ENCODE measurements at places on chromosomes 1 and 21.

DNA sequence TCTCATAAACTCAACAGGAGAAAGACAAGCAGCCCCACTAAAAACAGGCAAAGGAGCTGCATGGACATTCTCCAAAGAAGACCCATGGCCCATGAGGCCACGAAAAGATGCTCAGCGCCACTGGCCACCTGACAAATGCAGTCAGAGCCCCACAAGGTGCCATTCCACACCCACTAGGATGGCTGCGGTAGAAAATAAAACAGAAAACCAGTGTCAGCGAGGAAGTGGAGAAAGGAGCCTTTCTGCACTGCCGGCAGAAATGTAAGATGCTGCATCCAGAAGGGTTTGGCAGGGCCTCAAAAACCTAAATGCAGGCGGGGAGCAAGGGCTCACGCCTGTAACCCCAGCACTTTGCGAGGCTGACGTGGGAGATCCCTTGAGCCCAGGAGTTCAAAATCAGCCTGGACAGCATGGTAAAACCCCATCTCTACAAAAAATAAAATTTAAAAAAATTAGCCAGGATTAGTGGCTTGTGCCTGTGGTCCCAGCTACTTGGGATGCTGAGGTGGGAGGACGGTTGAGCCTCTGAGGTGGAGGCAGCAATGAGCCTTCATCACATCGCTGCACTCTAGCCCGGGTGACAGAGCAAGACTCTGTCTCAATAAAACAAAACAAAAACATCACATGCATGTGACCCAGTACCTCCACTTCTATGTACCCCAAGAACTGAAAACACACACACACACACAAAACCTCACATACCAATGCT, 4.2 kb downstream of the WNT9A start:
- no peak for DNase-seq

DNA sequence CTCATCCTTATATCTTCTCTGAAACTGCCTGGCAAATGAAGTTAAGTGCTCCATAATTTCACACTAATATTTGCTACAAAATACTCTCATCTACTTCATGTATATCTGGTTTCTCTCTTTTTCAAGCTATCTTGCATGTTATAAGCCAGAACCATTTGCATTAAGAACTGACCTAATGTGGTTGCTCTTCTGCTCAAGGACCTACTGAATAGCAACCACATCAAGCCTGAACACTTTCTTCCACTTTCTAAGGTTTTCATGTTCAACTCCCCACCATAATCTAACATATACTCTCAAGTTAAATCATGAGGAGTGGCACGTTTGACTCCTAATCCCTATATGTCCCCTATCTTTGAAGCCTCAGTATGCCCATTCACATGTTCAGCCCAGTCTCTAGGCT, 27.2 kb downstream of the RGS1 start:
- no peak for DNase-seq

DNA sequence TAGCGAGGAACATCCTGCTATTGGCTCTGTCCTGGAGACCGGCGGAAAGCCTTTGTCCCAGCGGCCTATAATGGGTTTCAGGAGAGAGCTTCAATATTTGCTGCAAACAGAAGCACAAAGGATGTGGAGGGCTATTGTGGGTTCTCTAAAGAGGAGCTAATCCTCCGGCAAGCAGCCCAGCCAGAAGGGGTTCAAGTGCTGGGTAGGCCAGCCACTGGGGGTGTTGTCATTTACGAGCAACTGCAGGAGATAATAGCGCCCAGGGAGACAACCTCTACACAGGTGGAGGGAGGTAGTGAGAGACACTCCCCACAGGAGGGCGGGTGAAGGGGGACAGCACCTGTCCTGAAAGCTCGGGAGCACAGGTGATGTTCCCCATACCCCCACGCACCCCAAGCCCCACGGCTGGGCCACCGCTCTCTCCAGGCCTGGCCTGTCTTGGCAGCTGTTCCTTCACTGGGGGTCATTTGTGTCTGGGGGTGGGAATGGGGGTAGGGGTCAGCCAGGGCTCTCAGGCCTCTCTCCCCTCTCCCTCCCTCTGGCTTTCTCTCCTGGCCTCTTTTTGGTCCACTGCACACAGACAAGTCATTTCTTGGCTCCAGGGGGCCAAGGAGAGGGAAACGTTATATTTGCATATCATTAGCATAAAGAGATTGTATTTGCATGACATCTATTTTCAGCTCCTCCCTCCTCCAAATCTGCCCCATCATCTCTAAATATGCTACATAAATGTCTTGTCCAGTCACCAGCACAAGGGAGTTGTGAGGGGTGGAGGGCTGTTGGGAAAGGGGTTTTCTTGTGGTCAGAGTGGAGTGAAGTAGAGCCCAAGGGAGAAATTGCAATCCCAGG, 22.0 kb upstream of the SLC26A9 start:
- DNase-seq = no peak

GRCh38 chr1:25564777-25565574, 21.6 kb downstream of the LDLRAP1 start:
- DNase-seq = no peak
